ENCODE measurements at places on chromosomes 7 and 10.

DNA sequence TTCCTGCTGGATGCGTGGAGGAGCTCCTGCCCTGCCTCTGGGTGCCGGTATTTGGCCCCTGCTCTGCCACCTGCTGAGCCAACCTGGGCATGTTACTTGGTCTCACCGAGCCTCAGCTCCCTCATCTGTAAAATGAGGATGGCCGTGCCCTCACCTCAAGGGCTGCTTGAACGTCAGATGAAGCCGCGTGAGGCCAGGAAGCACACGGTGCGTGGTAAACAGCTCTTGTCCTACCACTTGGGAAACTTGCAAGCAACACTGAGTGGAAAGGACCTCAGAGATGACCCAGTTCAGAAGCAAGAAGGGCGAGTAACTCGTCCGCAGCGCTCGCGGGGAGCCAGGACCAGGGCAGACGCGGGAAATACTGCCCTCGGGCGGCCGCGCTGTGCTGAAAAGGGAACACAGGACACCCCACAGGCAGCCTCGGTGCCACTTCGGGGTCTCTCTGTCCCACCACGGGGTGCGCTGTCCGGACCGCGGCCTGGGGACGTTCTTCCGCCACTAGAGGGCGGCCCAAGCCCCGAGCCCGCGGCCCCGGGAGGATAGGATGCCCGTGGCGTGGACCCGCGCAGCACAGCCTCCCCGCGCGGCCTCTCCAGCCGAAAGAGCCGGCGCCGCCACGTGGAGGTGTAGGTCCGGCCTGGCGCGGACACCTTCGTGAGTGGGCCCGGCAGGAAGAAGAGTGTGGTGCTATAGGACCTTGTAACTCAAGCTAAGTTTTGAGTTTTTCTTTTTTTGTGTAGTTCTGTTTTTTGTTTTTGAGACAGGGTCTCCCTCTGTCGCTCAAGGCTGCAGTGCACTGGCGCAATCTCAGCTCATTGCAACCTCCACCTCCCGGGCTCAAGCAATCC, 94.1 kb downstream of the PRKAG2 start:
- peak; percentile 87 for DNase-seq

GRCh38 chr10:126062131-126063032, 166.0 kb downstream of the FANK1 start:
- peak; percentile 84 for DNase-seq

- DNase-seq = peak; percentile 59
These were observed 90.5 kb upstream of the SVIL start for GRCh38 chr10:29725133-29725720.

- DNase-seq = no peak
These were observed 26.4 kb downstream of the CHST15 start for GRCh38 chr10:124066781-124067714.

DNA sequence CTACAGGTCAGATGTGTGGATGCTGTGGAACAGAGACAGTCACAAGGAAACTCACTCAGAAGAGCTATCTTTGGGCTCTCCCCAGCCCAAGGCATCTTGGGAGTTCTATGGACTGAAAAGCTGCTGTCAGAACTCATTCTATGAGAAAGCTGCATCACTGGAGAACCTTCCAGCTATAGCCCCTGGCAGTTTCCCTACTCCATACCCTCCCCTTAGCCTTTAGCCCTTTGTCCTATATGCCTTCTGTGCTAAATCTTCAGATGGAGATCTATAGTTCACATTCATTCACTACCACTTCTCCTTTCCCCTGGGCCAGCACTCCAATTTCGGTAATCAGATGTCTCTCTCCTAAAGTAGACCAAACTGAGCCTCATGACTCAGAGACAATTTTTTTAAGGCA, 6.9 kb downstream of the WNT8B start:
- no peak for DNase-seq

GRCh38 chr7:40780460-40780859, 645.7 kb downstream of the SUGCT start:
- DNase-seq = no peak

DNA sequence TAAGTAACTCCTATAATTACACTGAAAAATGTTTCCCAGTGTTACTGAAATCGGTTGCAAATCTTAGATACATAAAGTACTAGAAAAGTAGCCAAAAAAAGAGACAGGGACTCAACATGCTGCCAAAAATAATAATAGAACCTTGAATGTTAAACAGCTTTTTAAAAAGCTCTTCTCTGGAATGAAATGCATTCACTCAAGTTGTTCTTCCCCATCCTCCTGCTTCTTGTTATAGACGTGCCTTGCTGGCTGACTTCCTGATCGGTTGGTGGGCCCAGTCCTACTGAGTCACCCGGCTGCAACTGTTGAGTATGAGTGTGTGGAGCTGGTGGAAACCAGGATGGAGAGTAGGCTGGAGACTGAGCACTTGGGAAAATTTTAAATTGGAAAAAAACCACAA, 30.6 kb upstream of the RAPGEF5 start:
- DNase-seq = no peak

DNA sequence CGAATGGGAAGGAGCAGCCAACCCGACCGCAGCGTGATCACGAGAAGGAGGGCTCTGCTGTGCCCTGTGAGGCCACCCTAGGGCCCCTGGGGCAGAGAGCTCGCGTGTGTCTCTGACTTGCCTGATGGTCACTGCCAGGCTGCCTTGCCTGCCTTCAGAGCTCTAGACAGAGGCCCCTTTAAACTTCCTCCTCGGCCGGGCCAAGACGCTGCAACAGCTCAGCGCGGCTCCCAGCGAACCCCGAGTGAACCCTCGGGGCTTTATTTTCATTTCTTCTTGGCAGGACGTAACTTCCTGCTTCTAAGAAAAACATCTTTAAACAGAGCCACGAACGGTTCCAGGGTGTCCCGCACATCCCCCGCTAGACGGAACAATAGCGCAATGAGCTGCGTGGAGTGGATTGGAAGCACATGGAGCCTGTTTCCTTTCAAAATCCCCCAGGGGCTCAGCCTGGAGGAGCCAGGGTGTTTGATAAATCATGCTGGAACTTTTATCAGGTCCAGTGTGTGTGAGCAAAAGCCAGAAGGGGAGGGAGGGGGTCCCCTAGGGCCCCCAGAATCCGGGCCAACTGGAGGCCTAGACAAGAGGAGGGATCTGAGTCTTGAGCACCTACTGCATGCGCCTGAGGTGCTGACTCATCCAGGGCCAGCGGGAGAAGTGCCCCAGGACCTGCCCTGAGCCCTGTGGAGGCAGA, 134.1 kb upstream of the GDF10 start:
- peak; percentile 91 for DNase-seq

GRCh38 chr10:9811601-9812000, 1206.1 kb upstream of the CELF2 start:
- no peak for DNase-seq

GRCh38 chr10:130491693-130492050, 355.5 kb downstream of the GLRX3 start:
- peak; percentile 7 for DNase-seq

DNA sequence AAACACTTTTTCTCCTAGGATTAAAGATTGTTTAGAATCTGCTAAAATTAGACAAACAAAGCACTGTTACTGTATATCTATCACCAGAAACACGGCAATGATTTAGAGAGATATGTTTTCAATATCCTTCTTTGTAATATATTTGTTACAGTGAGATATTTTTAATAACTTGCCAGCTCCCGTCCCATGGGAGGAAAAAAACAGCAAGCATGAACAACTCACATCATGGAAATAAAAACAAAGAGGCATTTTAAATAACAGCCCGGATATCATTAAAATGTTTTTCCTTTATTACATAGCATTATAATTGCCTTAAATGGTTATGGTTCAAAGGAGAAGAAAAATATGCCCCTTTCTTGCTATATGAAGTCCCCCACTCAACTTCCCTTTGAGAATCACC, 272.1 kb downstream of the BMPER start:
- no peak for DNase-seq

GRCh38 chr7:126302639-126303038, 950.1 kb downstream of the GRM8 start:
- no peak for DNase-seq

DNA sequence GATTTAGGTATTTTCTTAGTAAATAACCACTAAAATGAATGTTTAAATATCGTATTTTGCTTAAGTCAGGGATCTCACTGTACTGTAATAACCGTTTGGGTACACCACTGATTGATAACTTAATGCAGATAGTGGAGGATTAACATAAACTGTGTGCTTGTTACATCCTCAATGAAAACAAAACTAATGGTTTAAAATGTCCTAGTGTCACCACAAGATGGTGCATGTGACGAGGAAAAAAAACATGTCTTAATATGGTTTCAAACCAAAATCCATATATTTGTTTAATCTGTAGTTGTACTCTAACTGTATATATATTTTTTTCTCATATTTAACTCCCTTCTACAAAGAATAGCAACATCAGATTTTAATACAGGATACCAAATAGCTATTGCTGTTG, 19.2 kb downstream of the ARMC10 start:
- DNase-seq = no peak

DNA sequence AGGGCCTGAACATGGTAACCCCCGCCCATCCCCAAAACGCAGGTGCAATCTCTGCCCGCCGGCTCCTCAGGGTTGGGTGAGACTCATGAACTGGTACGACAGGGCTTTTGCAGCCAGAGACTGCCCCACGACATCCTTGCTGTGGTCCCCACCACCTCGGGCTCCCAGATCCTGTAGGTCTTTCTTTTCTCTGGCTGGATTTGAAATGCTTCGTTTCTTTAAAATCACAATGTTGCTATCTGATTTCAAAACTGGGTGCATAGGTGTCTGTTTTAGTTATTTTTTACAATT, 21.9 kb downstream of the WDR86 start:
- DNase-seq = no peak

- no peak for DNase-seq
These were observed 83.4 kb upstream of the PPP1R9A start for GRCh38 chr7:94823947-94824346.

GRCh38 chr10:63391812-63392211, 74.0 kb downstream of the JMJD1C start:
- DNase-seq = no peak

GRCh38 chr10:43198682-43199005, 60.4 kb downstream of the CSGALNACT2 start:
- DNase-seq = peak; percentile 58

GRCh38 chr7:139566736-139567646, 43.5 kb downstream of the CLEC2L start:
- no peak for DNase-seq

DNA sequence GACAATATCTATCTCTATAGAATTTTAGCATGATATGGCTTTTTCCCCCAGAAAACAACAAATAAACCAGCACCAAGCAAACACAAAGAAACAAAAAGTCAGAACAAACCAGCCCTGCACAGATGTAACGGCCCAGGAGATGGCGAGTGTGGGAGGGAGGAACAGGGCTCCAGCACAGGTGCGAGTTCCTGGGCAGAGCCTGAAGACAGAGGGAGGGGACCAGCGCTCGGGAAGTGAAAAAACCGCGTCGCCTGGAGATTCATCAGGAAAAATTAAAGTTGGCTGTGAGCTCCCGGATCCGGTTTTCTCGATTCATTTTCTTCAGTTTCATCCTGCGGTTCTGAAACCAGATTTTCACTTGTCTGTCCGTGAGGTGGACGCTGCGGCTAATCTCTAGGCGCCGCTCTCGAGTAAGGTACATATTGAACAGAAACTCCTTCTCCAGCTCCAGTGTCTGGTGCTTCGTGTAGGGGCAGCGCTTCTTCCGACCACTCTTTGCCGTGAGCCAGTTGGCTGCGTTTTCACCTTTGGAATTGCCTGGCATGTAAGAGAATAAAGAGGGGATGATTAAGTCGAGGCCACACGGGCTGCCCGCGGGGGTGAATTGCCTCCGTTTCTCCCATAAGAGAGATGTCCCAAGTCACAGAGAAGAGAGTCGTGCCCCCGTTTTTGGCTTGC, 2.3 kb downstream of the HOXA10 start:
- peak; percentile 66 for DNase-seq

DNA sequence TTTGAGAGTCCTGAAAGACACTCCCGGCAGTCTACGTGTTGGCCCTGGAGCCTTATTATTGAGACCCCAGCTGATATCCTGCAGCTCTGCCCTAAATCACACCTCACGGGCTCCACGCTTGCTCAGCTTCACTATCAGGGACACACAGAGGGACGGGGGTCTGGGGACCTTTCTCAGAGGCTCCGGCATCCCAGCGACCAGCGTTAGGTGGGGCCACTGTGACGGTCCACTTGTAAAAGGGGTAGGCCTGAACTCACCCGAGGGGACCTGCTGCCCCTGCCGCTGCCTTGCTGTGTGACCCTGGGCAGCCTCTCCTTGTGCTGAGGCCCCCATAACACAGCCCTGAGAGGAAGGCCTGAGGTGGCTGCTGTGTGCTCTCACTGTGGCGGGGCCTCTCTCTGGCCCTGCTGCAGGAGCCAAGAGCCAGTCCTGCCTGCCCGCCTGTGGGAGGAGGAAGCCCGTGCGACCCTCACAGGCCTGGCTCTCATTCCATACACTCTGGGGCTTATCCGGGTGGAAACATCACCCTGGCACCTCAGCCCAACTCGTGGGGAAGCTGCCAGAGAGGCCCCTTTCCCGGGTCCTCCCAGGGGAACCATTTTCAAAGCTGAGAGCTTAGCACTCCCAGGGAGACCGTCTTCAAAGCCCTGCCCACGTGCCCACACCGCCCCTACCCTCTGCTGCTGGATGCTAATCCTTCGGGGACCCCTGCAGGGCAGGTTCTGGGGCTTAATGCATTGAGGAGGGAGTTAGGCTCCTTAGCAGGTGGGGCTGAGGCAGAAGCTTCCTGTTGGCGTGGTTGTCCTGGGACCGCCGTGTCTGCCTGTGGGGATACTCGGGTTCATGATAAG, 21.7 kb downstream of the AQP1 start:
- peak; percentile 50 for DNase-seq

DNA sequence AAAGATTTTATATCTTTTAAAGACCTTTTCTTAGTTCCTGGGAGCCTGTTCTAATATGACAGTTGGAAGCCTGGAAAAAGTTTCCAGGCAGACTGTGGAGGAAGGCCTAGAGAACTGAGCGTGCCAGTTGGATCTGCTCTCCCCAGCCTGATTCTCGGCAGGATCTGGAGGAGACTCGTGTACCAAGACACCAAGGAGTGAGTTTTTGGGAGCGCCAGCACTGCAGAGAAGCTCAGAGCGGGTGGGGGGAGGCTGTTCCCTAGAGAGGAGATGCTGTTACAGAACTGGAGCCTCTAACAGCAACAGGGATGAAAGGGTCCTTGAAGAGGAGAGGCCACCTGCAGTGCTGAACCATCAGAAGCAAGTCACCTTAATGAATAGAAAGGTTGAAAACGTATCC, 52.9 kb downstream of the LYZL2 start:
- no peak for DNase-seq

All from sigmoid colon (tissue), 7 donors.